ENCODE measurements at places on chromosomes 2 and 18.
A peak's percentile ranks its signal among the peaks of the same experiment; 100 is the strongest.

GRCh38 chr2:37782155-37782673 is 110.8 kb upstream of the CDC42EP3 start:
- no peak for DNase-seq

DNA sequence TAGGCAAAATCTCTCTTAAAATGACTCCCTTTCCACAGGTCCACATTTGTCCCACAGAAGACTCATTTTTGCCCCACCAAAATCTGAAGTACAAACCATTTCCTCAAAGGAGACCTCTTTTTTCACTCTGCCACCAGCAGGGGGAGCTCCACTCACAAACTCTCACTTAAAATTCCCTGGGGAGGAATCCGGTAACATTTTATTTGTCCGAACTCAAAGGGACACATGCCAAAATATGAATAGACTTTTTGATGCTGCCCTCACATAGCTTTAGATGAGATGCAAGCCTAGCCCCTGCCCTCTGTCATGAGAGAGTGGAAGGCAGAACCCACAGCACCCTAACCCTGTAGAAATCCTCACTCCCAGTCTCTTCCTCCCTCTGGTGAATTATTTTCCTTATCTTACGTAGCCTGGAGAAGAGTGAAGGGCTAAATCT is 57.1 kb downstream of the RMDN2 start:
- DNase-seq: peak; percentile 67

- no peak for DNase-seq
Measured at GRCh38 chr2:76851000-76851399, 671.2 kb downstream of the LRRTM4 start.

DNA sequence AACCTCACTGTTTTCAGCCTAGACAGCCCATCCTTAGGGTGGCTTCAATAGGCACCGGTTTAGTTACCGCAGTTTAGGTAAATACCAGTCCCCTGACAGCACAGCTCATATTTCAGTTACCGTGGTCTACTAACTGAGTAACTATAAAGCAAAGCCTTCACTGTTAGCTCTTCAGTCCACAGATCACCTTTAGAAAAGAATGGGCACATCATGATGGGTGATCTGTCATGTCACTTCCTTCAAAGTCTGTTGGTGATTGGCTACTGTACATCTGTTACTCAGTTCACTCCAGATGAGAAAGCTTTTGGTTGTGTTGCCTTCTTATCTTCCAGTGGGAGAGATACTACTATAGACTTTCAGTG is 21.0 kb downstream of the SLC20A1 start:
- no peak for DNase-seq

GRCh38 chr2:200798514-200798913 is 13.2 kb upstream of the BZW1 start:
- no peak for DNase-seq

DNA sequence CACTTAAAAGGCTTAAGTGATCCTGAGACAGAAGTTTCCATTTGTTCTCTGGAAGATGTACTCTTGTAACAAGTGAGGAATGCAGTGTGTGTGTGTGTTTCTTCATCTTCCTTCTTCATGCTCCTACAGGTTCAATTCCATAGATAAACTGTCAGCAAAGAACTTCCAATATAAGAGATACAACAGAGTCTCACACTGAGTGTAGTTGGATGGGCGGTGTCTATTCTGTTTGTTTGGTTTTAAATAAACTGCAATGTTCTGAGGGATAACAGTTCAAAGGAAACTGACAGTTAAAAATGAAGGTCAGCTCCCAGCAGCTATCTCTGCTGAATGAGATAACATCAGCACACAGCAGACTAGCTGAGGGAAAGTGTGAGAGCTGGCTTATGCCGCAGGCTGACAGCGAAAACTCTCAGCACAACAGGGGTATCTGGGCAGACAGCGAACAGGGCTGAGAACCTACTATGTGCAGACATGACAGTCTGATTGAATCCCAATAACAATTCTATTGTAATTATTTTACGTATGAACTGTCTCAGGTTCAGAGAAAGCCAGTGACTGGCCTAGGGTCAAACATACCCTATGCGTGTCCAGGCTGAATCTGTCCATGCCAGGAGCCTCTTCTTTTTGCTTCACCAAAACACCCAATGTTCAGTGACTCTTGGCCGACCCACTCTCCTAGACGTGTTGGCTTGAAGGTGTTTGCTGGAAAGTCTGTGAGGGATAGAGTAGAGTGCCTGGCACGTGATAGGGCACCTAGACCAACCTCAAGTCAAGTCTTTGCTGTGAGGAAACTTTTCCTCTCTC is 201.9 kb upstream of the TRIB2 start:
- no peak for DNase-seq

DNA sequence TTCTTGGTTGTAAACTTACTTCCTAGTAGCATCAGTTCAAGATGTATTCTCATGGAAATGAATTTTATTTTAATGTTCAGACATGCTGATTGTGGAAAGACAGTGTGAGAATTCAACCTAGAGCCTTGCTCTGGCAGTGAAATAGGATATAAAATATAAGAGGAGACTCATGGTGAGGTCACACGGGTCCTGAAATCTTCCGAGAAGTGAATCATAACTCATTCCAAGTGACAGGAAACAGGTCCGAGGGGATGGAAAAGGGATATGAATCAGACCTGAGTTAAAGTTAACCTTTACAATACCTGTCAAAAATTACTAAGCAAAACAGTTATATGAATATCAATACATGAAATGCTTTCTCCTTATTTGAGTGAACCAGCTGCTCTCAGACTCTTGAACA is 185.2 kb upstream of the LRRTM1 start:
- DNase-seq: no peak

DNA sequence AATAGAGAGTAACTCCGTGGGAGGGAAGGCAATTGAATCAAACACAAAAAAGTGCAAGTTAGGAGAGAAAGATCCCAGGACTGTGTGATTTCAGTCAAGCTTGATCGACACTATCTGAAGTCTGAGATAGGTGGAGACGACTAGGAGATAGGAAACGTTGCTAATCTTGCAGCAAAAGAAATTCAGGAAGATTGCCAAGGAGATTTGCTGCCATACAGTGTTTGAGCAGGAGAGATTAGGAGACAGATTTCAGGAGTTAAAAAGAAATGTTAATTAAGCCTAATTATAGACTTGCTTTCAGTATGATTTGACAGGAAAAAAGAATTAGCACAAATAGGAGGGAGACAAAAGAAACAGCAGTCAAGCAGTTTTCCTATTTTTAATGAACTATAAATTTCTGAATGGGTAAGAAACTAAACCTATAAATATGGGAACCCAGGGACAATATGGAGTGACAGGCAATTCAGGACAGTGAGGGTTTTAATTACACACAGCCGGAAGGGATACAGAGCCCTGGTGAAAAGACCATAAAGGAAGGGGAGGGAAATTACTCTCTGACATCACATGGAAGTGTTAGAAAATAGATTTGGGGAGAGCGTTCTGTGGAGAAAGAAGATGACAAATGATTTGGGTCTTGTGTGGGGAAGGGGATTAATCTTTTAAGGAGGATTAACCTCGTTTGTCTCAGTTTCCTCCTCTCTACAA is 72.6 kb downstream of the SUCLG1 start:
- DNase-seq: no peak

- DNase-seq: no peak
Measured at GRCh38 chr18:69948256-69948655, 583 bp upstream of the CD226 start.

DNA sequence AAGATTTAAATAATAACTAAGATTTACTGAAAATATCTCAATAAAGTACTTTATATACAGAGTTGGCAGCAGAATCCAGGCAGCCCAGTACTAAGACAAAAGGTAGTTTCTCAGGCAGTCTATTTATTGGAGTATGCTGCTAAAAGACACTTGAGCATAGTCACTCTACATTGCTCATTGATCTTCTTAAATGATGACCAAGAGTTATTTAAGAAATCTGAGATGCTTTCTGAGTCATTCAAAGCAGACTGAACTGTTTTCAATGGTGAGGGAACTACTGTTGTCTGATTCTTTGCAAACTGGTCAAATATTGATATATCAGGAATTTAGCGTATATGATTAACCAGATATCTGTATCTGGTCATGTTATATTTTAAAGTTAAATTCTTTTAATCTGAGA is 133.6 kb downstream of the PHLPP1 start:
- DNase-seq: no peak
